Activated T-helper 1 cell treated with Interleukin-2 at 50 U/mL for 16 hours (primary cell): ENCODE measurements at places on chromosomes 5 and 9.

DNA sequence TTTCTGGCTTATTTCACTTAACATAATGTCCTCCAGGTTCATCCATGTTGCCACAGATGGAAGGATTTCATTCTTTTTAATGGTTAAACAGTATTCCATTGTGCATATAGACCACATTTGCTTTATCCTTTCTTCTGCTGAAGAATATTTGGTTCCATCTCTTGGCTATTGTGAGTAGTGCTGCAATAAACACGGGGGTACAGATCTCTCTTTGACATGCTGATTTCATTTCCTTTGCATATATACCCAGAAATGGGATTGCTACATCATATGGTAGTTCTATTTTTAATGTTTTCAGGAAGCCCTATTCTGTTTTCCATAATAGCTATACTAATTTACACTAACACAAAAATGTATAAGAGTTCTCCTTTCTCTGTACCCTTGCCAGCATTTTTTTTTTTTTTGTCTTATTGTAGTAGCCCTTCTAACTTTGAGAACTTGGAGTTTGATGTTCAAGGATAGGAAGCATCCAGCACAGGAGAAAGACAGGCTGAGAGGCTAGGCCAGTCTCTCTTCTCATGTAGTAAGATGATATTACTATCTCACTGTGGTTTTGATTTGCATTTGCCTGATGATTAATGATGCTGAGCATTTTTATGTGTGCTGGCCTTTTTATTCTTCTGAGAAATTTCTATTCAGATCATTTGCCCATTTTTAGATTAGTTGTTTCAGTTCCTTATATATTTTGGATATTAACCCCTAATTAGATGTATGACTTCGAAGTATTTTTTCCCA lies 592.2 kb upstream of the ZNF608 start:
- DNase-seq: no peak

DNA sequence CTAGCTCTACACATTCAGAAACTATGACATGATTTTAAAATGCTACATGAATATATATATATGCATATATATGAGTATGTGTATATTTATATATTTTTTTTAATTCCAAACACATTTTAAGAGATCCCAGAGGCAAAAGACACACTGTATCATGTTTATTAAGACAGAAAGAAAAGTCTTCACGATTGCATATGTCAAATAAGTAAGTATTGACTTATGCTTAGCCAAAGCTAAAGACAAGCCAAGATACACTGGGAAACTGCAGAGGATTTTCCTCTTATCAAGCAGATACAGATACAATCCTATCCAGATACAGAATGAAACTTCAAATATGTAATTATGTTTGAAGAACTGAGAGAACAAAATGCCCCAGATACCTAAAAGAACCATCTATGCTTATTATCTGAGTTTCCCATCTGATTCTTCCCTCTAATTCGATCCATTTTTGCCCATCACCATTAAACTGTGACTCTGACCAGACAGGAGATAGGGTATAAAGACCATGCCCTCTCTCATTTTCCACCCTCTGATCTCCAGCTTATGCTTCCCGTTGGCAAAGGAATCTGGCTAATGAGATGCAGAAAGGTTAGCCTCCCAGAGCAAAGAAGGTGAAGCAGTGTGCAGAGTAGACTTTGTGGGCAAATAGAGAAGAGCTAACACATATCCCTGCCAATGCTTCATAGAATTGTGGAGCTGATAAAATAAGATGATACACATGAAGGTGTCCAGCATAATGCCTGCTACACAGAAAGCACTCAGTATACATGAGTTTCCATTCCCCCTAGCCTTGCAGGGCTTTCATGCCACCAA lies 131.0 kb upstream of the TARS1 start:
- no peak for DNase-seq

DNA sequence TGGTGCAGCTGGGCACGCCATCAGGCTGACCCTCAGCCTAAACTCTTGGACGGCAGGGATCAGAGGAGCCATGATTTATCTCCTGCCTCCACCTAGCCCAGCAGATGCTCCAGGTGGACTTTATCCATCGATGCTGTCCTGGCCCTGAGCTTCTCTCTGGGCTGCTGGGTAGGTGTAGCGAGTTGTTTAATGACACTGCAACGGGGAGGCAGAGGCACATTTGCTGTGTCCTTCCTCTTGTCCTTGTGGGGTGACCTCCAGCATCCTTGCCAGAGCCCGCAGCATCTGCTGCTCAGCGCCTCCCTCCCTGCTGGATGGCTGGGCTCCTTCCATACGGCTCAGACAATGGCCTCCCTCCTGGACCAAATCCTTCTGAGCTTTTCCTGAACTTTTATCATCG lies 103.1 kb upstream of the IRX4 start:
- DNase-seq: no peak

DNA sequence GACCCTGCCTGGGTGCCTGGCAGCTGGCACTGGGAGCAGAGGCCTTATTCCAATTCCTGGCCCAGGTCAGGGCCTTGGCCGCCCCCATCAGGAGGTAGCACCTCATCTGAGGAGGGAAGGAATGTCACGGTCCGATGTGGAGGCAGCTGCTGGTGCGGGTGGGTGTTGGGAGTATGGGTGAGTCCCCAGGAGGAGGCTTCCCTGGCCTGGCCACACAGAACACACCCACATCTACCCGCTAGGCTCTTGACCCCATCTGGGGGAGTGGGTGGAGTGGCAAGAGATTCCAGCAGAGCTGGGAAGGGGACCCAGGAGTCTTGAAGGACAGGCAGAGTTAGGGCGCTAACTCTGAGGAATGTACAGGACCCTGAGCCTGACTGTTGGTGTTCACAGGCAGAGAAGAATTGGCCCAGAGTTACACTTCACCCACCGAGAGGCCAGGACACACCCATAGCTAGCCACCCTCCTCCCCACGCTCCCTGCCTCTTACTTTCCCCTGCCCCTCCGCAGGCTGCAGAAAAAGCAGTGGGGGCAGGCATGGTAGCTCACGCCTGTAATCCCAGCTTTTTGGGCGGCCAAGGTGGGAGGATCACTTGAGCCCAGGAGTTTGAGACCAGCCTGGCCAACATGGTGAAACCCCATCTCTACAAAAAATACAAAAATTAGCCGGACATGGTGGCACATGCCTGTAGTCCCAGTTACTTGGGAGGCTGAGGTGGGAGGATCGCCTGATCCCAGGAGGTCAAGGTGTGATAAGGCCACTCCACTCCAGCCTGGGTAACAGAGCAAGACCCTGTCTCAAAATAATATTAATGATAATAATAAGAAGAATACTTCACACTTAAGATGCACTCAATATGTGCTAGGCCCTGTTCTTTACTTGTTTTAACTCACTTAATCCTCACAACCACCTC lies 6.0 kb downstream of the OLFML2A start:
- DNase-seq: no peak

- DNase-seq: no peak
These were observed 32.4 kb downstream of the CYSTM1 start for GRCh38 chr5:140207250-140207964.

DNA sequence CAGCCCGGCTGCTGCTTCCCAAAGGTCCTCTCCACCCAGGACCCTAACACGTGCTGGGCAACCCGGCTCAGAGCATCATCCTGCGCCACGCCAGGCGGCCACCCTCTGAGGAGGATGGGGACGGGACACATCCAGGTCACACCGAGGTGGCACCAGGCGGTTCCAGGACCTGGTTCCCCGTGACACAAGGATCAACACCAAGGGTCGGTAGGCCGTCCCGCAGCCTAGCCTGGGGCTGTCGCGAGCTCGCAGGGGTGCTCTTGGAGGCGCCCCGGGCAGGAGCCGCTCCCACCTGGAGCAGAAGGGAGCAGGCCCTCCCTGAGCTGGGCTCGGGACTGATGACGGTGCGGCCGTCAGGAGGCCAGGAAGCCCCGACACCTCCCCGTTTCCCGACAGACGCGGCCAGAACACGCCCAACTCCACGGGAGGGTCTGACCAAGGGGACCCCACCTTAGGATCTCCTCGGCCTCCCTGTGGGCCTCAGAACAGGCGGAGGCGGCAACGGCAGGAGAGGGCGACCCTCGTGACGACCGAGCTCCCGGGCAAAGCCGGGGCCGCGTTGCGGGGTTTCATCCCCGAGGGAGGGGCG lies 6.3 kb downstream of the EXD3 start:
- no peak for DNase-seq

DNA sequence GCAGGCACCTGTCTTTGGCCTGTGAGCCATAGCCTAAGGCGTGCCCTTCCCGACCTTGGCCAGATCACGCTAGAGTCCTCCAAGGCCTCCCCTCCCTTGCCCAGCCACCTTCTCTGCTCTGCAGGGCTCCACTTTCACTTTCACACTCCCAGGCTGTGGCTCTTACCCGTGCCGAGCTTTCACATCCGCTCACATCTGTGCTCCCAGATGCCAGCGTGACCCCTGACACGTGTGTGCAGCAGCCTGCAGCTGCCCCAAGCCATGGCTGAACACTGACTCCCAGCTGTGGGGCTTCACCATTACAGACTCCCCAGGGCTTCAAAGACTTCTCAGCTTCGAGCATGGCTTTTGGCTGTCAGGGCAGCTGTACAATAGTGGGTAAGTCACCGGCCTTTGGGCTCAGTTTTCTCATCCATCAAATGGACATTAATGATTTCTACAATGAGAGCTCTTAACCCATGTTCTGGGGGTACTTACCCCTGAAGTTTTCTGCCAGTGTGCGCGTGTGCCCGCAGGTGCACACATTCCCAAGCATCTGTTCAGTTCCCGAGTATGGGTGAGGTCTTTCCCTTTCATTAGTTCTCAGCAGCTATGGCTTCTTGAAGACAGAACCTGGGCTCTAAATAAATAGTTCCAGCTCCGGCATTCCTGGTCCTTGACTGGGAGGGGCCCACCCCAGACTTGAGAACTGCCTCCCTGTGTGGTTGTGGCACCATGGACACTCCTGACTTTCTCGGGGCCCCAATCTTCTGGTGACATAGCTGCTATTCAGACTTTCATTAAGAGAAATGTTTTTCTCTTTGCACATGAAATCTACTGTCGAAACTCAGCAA lies 118.6 kb downstream of the RGS3 start:
- peak; percentile 65 for DNase-seq

DNA sequence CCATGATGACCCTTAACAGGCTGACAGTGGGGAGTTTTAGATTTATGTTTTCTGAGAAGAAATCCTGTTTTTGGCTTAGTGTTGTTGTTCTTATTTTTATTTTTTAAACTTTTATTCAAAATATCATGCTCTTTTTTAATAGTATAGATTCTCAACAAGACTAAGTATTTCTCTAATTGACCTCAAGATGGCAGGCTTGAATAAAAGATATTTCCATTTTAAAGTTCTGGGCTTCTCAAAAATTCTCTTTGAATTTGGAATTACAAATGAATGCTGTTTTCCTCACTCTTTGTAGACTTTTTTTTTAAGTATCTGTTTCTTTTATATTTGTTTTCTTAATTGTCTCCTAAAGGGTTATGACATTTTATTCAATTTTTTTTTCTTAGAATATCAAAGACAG lies 50.0 kb upstream of the SH3GL2 start:
- DNase-seq: no peak

- DNase-seq: no peak
These were observed 8.8 kb upstream of the GLIPR2 start for GRCh38 chr9:36127652-36128244.

DNA sequence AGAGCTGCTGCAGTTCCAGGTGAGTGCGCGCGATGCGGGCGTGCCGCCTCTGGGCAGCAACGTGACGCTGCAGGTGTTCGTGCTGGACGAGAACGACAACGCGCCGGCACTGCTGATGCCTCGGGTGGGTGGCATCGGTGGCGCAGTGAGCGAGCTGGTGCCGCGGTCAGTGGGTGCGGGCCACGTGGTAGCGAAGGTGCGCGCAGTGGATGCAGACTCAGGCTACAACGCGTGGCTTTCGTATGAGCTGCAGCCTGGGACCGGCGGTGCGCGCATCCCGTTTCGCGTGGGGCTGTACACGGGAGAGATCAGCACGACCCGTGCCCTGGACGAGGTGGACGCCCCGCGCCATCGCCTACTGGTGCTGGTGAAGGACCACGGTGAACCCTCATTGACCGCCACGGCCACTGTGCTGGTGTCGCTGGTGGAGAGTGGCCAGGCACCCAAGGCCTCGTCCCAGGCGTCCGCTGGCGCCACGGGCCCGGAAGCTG lies 2.0 kb downstream of the PCDHA3 start:
- no peak for DNase-seq

DNA sequence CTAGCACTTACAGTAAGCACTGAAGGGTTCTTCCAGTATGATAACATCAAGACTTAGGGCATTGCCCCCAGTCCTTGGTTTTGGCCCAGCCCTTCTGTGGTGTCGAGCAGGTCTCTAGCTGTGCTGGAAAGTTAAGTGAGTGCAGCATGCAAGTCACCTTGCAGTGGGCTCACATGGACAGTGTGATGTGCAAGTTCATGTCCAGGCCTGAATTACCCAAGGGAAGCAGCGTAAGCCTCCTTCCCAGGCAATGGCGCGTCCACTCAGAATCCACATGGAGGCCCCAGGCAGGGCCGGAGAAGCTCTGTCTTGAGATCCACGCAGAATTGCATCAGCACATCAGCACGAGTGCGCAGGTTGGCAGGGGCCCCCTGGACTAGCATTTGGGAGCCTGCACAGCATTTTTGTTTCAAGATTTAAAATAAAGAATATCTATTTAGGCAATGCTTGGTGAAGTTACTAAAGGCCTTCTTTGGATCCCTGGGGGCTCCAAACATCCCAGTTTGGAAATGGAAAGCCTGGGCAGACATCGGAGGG lies 108.4 kb upstream of the ALDH1B1 start:
- no peak for DNase-seq

- no peak for DNase-seq
These were observed 237.7 kb downstream of the SH3GL2 start for GRCh38 chr9:17816431-17817027.

DNA sequence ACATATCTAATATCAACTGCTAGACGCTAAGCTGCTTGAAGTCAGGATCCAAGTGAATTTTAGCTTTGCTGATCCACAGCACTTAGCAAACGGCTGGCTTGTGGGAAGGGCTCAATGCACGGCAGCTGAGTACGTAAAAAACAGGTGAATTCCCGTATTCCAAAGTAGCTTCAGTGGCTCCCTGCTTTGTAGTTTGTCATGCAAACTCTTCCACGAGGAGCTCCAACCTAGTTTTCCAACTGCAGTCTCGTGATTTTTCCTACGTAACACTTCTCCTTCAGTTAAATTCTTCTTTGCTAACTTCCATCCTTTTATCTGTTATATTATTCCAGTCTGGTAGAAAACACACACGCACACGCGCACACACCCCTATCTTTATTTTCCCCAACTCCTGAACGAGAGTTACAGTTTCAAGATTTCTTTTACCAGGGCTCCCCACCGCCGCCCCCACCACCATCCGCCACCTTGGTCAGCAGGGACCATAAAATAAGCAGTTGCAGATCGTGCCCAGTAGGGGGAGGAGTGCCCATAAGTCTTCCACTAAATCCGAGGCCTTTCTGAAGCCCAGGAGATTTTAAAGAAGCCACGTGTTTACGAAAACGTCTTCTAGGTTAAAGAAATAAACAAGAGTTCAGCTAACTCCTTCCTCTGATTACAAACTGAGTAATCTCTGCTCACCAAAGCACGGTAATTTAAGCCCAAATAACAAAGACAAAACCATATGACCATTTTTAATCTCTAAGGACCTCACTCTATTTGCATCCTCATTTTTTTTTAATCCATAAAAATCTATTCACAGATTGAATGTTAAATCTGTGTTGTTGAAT lies 34.8 kb upstream of the TRIO start:
- no peak for DNase-seq
